ENCODE measurements at places on chromosomes 7 and 10. TPM values are rescaled to one million over a fixed set of nuclear protein-coding genes. Genes with fewer than 3 reads are reported as not detected.

DNA sequence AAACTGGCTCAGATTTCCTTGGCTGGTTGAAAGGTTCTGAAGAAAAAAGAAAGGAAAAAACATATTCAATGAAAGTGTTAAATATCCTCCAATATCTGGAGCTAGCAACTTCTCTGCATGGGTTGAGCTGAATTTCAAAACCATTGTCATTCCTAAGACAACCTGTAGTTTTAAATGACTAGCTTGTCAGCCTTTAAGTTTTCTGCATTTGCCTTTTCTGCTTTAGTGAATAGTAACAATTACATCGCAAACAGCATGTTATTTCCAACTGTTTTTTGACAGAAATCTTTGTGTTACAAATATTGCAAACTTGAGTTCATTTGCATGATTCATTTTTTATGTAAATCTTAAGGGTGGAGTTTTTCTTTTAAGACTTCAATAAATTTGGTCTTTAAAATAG, 852.3 kb upstream of the CELF2 start:
- DNase-seq = no peak

DNA sequence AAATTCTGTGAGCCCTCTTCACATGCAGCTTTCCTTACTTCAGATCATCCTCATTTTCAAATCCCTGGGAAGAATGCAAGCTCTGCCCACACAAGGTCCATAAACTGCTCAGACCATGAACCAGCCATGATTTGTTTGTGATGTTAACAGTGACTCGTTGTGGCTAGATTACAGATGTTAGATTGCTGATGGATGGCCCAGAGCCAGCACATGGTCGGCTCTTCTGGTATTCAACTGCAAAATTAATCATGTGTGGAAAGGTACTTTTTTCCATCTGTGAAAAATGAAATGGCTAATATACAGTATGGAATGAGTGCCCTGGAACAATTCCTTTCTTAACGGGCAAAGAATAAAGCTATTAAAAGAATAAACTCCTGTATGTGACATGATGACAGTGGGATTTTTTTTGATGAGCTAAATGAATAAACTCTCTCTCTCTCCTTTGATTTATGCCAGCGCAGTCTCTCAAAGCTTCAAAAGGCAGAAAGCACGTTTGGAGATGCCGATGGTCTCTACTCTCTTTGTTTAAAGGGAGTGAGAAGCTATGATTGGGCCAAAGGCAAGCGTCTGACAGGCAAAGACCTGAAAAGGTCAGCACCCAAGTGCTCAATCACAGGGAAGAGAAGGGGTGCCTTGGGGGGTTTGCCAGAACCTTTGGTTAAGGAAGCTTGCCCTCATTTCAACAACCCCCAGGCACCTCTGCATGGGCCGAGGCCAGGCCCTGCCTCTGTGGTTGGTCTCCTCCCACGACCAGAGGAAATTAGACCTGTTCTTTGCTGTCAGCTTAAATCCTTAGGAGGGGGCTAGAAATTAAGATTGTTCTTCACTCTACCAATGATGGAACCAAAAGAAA, 444.0 kb upstream of the NFE2L3 start:
- DNase-seq = no peak

- DNase-seq = no peak
Measured at GRCh38 chr7:155724327-155725005, 80.0 kb downstream of the RBM33 start.

DNA sequence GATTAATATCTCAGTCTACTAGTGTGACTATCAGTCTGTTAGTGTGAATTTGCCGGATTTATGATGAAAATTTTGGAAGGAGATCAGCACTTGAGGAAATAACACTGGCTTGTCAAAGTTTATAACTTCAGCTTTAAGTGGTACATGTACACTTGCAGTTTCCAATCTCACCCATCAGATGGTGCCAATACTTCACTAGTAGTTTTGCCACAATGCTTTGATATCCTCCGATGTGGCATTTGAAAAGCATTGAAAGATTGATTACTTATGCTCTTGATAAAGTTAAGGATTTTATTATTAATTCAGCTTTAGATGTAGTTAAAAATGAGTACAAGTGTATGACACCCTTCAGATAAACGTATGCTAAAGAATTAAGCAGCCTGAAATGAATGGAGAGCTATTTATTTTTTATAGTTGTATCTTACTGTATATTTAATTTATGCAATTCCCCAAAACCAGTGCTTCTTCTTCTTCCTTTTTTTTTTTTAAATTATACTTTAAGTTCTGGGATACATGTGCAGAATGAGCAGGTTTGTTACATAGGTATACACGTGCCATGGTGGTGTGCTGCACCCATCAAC, 98.2 kb downstream of the ANLN start:
- DNase-seq = no peak

GRCh38 chr7:155811560-155811894, 736 bp downstream of the SHH start:
- DNase-seq = no peak

Gene GPR15LG
- total RNA-seq = not detected

Gene PAX4
- not detected for total RNA-seq

Gene TEX36
- total RNA-seq = not detected
